ENCODE measurements at places on chromosomes 1 and 21. TPM values are rescaled to one million over a fixed set of nuclear protein-coding genes. Genes with fewer than 3 reads are reported as not detected.

- no peak for DNase-seq
Observed at GRCh38 chr1:9629445-9630201, 21.9 kb upstream of the PIK3CD start.

- no peak for DNase-seq
Observed at GRCh38 chr1:225778337-225778669, 677 bp downstream of the SRP9 start.

GRCh38 chr1:236491469-236492136 is 32.2 kb upstream of the LGALS8 start:
- DNase-seq: no peak

DNA sequence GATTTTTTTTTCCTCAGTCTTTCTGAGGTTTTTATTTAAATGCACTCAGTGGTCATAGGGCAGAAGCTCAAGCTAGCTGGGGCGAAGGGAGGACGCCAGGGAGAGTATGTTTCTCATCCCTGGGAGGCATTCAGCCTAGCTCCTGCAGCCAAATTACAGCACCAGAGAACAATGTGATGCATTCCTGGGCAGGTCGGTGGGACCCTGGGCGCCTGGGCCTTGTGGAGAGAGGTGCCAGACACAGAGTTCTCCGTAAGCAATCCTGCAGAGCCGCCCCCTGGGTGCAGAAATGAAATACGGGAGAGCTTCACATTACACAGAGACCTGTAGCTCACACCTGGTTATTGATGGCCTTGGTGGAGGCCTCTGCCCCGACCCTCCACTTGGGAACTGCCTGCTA is 15.5 kb downstream of the WNT2B start:
- no peak for DNase-seq

DNA sequence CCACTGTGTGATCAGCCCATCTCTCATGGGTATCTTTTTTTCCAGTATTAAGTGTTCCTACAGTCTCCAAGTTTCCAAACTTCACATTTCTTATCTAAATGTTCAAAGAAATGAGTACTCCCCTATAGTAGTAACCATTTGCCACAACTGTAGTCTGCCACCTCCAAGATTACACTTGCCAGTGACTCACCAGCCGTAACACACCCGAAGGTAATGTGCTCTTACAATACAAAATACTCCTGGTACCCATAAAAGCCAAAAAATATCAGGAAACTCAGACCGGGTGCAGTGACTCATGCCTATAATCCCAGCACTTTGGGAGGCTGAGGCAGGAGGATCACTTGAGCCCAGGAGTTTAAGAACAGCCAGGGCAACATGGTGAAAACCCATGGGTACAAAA is 20.5 kb upstream of the ZNF496 start:
- DNase-seq: no peak

DNA sequence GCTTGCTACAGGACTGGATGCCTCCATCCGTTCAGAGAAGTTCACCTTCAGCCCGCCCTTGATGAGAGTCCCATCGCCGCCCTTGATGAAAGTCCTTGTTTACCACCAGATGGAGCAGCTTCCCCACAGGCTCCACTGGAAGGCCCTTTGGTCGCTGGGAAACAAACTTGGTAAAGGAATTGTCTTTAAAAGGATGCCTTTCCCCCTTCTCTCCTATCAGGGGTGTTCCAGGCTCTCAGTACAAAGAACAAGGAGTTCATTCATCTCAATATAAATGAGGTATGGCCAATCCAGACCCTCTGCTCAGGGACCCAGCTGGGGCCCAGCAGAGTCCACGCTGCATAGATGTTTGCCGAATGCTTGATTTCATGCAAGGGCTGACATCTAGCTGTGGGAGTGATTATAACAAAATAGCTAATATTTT is 50.8 kb downstream of the CAPN9 start:
- DNase-seq: no peak

GRCh38 chr21:38769191-38769780 is 36.4 kb upstream of the ETS2 start:
- DNase-seq: no peak

- DNase-seq: no peak
Observed at GRCh38 chr1:85608851-85609250, 28.3 kb downstream of the CCN1 start.

- no peak for DNase-seq
Observed at GRCh38 chr1:214111796-214112195, 124.0 kb downstream of the PROX1 start.

DNA sequence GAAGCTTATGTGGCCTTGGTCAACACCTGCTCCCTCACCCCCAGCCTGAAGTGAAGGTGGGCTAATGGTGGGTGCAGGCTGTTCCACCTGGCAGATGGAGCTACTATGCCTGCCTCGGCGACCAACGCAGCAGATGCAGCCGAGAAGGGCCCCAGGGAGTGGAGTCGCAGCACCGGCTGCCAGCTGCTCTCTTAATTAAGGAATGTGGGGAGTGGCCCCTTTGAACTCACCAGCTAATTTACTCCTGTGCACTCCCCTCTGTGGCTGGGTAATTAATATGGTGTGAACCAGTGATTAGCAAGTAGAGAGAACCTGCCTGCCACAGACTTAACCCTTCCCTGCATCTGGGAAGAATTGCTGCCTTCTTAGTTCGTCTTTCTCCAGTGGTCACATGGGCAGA is 3.3 kb upstream of the SLAMF8 start:
- DNase-seq: no peak

GRCh38 chr1:107550358-107550757 is 409.5 kb downstream of the NTNG1 start:
- DNase-seq: no peak

GRCh38 chr1:5494518-5494917 is 497.7 kb downstream of the NPHP4 start:
- DNase-seq: no peak

DNA sequence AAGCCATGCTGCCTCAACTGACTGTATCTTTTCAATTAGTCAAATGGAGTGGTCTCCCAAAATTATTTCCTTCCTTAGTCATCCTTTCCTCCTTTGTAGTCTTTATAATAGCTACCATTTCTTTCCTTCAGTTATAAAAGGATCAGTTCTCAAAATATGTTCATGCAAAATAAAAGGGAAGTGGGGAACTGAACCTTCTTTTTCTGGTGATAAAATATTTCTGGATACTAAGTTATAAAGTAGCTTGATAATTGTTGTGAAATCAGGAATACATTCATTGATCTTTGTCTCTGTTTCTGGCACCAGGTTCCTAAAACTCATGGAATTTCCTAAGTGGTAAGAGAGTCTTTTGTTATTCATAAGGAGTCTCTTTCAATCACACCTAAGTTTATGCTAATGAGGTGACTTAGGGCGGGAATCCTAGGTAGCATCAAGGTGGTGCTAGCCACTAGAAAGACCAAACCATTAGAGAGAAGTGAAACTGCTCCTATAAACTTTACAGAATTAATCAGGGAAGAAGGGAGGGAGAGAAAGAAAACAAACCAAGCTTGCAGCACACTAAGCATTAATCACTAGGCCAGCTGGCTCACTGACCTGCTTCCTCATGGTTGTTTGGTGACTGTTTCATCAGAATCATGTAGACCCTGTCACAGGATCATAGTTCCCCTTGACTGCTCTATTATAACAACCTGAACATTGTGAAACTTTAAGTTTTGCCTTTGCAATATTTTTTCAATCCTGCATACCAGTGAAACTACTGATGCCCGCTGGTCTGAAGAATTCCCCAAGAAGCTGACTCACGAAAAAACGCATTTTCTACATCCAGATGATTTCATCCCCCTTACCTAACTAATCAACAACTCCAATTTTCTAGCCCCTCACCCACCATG is 161.6 kb upstream of the PTBP2 start:
- no peak for DNase-seq

GRCh38 chr1:107877745-107878144 is 87.2 kb downstream of the VAV3 start:
- no peak for DNase-seq

DNA sequence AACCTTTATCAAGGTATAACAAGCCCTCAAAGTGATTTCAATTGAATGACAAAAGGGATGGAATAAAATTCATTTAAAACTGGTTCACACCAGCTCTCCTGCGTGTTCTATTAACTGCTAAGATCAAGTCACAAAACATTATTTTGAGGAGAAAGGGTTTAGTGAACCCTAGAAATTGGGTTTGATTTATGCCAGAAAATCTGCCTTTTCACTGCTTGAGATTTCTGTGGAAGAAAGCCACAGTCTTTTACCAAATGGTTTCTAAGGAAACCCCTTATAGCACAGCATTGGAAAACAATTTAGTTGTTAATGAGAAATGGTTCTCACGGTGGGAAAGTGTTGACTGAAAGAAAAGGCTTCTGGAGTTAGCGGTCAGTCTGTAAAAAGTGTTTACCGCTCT is 43.6 kb upstream of the DPH5 start:
- DNase-seq: no peak

- DNase-seq: no peak
Observed at GRCh38 chr1:54610601-54611580, 12.4 kb downstream of the FAM151A start.

GRCh38 chr1:78229344-78229743 is 183.6 kb downstream of the GIPC2 start:
- no peak for DNase-seq

DNA sequence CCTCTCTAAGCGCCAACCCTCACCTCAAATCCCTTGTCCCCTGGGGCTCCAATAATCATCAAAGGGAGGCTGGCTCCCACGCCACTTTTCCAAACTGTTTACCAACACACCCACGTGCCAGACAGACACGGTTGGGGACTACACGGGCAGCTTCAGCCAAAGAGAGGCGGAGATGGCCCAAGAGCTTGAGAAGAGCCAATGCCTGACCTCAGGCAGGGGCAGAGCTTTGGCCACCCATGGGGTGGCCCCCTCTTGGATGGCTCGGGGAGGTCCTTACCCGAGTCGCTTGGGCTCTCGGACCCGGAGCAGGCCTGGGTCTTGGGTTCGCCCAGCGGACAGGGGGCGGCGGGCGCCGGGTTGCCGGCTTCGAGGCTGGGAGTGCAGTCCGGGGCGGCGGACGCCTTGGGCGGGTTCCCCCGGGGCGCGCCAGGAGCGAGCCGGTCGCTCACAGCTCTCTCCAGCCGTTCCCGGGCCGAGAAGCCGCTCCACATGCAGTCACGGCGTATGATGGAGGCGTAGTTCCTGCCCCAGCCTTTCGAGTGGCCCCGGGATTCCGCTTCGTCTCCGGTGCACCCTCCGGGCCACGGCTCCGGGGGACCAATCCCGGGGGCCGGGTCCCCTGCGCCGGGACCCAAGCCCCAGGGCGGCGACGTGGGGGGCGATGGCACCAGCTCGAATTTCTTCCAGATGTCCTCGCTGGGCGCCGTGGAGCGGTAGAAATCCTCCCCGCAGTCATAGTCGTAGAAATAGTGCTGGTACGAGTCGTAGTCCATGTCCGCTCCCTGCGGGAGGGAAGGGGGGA is 854 bp downstream of the MYCL start:
- no peak for DNase-seq

DNA sequence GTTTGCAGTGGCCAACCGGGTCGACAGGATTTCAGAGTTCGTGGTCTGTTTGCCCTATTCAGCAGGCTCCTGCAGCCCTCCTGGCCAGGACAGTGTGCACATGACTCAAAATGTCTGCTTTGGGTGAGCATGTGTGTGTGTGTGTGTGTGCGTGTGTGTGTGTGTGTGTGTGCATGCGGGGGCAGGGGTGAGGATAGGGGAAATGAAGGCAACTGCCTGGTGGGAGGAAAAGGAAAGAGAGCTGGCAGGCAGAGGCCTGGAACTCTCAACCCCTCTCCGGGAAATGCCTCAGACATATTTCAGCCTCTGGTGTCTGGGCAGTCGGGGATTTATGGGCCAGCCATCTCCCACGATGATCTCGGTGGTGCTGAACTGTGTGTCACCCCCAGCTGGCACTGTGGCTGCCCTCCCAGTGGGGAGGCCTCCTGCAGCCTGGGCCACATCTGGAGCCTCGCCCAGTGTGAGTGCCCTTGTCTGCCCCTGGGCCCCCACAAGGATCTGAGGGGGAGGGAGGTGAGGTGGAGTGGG is 15.2 kb downstream of the CDCP2 start:
- DNase-seq: no peak

DNA sequence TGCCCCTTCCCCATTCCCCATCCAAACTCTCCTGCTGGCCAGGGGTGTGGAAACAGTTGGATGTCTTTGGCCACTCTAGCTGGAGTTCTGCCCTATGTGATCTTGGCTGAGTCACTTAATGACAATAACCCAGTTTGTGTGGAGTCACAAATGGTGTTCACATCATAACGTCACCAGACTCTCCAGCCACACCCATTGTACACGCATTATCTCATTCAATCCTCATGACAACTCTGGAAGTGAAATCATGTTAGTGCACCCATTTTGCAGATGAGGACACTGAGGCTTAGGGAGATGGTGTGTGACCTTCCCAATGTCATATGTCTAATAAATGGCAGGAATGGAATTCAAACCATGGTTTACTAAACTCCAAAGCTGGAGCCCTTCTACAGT is 1.2 kb upstream of the CDA start:
- no peak for DNase-seq

DNA sequence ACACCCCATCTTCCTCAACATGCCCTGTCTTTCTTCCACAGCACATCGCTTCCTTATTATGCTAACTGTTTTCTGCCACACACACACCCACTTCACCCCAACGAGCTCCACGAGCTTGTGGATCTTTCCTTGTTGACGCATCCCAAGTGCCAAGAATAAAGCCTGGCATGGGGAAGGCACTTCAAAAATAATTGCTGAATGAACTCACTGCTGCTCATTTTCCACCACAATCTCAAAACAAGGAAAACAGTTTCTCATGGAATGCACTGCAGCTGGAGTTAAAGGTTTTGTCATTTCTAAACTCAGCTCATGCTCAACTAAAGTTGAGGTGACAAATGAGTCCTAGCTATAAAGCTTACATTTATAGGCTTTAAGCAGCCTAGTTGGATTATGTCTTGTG is 86.0 kb downstream of the TIAM1 start:
- DNase-seq: no peak

Gene TNFRSF25
- total RNA-seq: 6.4 TPM

Gene XPR1
- total RNA-seq: 20.7 TPM

Gene COL6A2
- total RNA-seq: 1,153 TPM

Gene SH3GLB1
- 113 TPM for total RNA-seq

Gene PDE4B
- 21.6 TPM for total RNA-seq

Gene GPR89B
- total RNA-seq: 22.7 TPM

Gene ATG4C
- total RNA-seq: 6.9 TPM

Gene PRR9
- 2.0 TPM for total RNA-seq

Gene BGLAP
- not detected for total RNA-seq

Gene CRYAA
- total RNA-seq: not detected

Gene CAPZB
- total RNA-seq: 130 TPM

Gene HES3
- not detected for total RNA-seq

Gene PAFAH2
- 9.8 TPM for total RNA-seq

Gene CYP4A22
- total RNA-seq: 0.93 TPM

Gene NCDN
- 20.9 TPM for total RNA-seq
